ENCODE measurements at places on chromosomes 1 and 21.

DNA sequence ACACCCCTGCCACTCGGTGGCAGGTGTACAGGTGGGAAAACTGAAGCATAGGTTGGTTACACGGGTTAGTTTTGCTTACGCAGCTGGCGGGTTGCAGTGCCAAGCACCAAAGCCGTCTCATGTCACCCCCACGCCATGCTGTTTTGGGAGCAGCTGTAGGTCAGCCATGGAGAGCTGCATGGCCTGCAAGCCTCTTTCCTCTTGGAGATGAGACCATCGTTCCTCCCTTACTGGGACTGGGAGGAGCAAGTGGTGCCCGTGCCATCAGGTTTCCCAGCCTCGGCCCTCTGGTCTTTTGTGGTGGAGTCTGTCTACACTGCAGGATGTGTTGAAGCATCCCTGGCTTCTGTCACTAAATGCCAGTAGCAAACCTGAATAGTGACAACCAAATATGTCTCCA, 46.9 kb downstream of the AJAP1 start:
- no peak for DNase-seq

DNA sequence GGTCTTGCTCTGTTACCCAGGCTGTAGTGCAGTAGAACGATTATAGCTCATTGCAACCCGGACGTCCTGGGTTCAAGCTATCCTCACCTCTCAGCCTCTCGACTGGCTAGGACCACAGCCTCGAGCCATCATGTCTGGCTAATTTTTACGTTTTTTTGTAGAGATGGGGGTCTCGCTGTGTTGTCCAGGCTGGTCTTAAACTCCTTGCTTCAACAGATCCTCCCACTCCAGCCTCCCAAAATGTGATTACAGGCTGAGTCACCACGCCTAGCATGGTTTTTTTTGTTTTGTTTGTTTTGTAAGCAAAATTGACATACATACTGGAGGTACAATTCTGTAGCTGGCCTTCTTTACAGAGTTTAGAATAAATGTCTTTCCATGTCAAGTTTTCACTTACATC, 994 bp upstream of the LAMTOR5 start:
- DNase-seq: no peak

- no peak for DNase-seq
These were observed 18.6 kb downstream of the FMO1 start for GRCh38 chr1:171266930-171267329.

GRCh38 chr1:72034827-72035226, 247.5 kb downstream of the NEGR1 start:
- DNase-seq: no peak

DNA sequence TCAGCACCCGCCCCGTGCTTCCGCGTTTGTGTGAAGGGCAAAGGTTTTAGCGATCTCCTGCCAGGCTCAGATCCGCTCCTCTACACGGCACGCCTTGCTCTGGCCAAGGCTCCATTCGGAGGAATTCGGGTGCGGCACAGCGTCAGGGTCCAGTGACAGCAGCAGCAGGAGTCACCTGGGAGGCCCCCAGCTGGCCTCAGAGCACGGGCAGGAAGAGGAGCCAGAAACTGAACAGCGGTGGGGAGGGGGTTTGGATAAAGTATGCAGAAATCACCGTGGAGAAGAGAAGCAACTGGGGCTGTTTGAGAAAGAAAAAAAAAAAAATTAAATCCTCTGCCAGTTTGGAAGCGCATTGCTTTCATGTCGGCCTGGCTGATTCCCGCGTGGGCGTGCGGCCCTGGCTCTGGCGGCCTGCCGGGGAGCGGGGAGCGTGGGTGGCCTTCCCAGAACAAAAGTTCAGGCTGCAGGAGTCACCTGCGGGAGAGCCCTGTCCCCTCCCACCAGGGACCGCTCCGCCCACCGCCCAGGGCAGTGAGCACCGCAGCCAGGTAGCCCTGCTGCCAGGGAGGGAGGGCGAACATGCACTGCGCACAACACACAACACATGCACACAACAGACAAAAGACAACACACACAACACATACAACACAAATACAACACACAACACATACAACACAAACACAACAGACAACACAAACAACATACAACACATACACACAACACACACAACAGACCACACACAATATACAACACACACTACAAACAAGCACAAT, 107.6 kb downstream of the ETS2 start:
- DNase-seq: no peak

DNA sequence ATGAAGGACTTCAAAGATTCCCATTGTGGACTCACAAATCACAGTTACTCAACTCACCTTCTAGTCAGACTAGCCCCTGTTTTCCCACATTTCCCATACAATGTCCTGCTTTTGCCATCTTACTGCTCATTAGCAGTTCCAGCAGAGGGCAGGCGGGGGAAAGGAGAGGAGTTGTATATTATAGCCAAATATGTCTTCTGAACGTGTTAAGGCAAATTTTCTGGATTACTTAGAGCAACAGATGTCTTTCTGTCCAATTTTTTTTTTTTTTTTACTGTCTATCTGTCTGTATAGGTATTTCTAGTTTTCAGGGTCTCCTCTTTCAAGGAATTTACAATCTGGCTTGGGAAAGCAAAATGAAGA, 29.9 kb upstream of the DDAH1 start:
- no peak for DNase-seq

DNA sequence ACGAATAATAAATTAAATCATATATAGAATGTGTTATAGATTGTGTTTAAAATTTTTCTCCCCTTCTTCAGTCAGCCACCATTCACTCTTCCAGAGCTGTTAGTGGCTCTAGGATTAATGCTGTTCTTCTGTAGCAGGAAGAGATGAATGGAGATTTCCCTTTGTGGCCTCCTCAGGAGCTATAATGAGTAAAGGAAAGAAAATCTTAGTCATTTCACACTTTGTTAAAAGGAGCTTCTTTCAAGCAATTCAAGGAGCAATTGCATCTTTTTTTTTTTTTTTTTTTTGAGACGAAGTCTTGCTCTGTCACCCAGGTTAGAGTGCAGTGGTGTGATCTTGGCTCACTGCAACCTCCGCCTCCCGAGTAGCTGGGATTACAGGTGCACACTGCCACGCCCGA, 23.7 kb upstream of the TMCO2 start:
- no peak for DNase-seq

- DNase-seq: no peak
These were observed 28.1 kb downstream of the RNF187 start for GRCh38 chr1:228515200-228515834.

DNA sequence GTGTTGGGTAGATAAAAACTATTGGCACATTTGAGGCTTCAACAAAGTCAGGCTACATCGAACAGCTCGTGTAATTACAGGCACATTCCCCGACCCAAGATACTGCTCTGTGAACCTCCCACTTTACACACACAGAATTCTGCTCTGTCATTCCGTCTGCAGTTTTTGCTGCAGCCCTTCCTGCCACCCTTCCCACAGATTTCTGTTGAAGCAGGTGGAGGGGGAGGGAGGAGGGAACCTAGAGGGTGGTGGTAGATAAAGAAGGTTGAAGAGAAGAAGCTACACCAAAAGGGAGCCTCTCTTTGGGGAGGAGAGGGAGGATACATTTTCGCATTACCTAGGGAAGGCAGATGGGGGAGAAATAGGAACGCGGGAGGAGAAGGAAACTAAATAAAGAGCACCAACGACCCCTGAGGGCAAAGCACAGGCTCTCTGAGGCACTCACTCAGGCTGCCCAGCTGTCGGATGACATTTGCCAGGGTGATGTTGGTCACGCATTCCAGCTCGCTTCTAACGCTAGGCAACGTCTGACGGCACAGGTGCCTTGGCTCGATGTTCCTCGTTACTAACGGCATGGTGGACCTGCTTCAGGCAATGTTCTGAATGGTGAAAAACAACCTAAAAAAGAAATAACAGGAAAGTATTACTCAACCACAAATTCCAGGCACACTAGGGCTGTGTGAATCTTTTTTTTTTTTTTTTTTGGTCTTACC, 36.0 kb downstream of the GPR3 start:
- no peak for DNase-seq

DNA sequence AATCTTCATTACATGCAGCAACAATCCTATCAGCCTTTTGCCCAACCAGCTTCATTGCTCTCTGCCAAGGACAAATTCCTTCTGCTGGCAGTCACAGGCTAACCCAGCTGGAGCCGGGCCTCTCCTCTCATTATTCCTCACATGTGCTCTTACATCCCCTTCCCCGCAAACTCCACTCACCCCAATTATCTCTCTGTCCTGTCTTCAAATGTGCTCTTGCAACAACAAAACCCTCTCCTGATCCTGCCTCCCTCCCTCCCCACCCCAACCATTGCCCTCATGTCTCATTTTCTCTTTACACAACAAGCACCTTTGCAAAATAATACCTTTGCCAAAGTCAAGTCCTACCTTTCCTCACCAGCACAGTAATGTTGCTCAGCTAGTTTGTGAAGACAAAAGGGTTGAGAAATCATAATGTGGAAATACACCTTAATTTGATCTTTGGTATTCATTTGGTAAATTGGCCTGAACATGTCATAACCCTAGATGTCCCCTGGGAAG, 36.0 kb upstream of the DHCR24 start:
- DNase-seq: no peak

- no peak for DNase-seq
These were observed 358.4 kb upstream of the SGIP1 start for GRCh38 chr1:66175581-66175980.

DNA sequence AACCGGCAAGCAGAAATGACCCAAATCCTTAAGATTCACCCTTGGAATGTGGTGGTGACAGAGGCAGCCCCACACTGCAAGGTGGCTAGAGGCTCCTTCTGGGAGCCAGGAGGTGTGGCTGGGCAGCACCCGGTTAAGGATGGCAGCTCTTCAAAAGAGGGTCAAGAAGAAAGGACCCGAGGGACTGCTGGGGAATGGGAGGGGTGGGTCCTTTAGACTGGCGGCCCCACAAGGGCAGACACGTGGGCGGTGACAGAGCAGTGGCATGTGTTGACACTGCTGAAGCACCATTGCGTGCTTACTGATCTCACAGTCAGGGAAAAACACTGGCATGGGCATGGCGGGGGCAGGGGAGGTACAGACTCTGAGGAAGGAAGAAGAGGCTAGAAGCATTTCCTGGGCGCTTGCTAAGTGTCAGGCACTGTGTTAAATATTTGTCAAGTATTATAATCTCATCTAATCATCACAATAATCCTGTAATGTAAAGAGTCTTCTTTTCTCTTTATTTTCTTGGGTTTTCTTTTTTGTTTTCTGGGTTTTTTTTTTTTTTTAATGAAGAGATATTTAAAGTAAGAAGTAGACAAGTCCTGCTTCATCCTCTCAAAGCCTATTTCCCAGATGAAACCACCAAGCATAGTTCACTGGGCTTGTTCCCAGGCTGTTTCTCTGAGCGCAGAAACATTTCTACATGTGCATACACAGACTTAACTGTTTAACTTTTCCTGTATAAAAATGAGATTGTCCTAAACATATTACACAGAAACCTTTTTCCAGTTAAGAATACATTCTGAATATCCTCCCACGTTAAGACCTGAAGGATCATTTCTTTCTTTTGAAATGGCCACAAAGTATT, 165.8 kb upstream of the EDN2 start:
- DNase-seq: no peak

GRCh38 chr1:172512591-172512990, 20.4 kb upstream of the SUCO start:
- no peak for DNase-seq

- DNase-seq: no peak
These were observed 5.8 kb downstream of the C21orf58 start for GRCh38 chr21:46317710-46318463.

GRCh38 chr1:193456811-193457280, 270.4 kb upstream of the B3GALT2 start:
- DNase-seq: no peak

DNA sequence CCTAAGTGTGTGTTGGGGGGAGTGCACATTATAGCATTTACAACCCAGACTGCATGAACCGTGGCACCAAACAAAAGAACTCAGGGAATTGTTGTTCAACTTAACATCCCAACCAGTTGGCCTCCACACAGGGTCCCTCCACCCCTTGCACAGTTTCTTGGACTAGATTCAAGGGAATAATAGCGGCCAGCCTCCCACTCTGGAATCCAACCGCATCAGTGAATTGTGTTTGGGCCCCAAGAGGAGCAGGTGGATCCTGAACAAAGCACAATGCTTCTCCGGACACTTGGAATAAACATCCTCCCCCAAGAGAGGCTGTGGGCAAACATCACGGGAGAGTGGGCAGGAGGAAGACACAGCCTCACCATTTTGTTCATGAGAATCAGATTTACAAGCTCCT, 18.2 kb downstream of the CD34 start:
- no peak for DNase-seq

DNA sequence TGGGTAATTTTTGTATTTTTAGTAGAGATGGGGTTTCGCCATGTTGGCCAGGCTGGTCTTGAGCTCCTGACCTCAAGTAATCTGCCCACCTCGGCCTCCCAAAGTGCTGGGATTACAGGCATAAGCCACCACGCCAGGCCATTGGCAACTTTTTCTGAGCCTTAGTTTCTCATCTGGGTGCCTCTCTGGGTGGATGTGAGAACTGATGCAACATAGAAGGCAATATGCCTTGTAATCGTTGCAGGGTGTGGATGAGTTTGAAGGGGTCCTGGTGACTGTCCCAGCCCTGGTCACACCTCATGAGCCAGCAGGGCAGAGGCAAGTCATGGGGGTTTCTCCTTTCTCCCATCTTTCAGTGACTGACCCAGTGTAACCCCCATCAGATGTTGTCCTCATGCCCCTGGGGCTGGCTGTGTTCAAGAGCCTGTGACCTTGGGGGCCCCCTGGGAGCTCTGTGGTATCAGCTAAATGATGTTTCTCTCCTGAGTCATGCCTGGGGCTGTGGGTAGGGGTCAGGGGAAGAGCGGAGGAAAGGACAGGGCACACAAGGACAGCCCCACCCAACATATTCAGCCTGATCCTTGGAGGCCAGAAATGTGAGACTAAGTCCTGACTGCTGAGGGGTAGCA, 3.6 kb downstream of the COL9A2 start:
- DNase-seq: no peak

DNA sequence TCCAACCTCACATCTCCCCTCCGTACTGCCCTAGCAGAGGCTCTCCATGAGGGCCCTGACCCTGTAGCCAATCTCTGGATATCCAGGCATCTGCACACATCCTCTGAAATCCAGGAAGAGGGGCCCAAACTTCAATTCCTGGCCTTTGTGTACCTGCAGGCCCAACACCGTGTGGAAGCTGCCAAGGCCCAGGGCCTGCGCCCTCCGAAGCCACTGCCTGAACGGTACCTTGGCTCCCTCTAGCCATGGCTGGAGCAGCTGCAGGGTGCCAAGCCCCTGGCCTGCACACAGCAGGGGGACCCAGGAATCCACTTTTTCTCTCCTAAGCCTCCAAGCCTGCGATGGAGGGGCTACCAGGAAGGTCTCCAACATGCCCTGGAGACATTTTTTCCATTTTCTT, 84.2 kb downstream of the PTGER3 start:
- no peak for DNase-seq

DNA sequence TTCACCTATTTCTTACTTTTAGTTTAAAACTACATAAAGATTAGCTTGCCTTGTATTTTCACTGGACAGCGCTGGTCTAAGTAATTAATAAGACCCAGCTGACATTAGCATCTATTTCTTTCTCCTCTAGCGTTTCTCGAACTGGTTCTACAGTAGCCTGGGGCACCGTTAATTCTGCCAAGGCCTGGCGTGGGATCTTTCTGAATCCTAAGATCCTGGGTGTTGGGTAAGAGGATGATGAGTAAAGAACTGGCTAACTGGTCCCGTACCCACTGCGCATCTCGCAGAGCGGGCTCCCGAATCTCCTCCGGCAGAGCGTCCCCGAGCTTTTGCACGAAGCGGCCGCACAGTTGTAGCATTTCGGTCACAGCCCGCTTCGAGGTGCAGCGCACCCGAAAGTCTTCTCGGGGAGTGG, 309 bp downstream of the NSL1 start:
- DNase-seq: peak; percentile 43
